ENCODE measurements at places on chromosomes 12 and 14. TPM values are rescaled to one million over a fixed set of nuclear protein-coding genes. Genes with fewer than 3 reads are reported as not detected.

TESPA1 gene
- total RNA-seq: not detected

ATXN3 gene
- 12.8 TPM for total RNA-seq

RNASE7 gene
- 2.2 TPM for total RNA-seq

PNMA1 gene
- total RNA-seq: 13.1 TPM

FOXM1 gene
- 20.9 TPM for total RNA-seq

SSPN gene
- total RNA-seq: 3.2 TPM

CLEC2A gene
- not detected for total RNA-seq

FAM186B gene
- total RNA-seq: 0.07 TPM

PLXNC1 gene
- 0.05 TPM for total RNA-seq

NKX2-8 gene
- total RNA-seq: 4.2 TPM

DIO2 gene
- not detected for total RNA-seq

ABCD2 gene
- not detected for total RNA-seq

BHLHE41 gene
- total RNA-seq: 0.35 TPM

OR4E2 gene
- not detected for total RNA-seq

ANKRD33 gene
- total RNA-seq: not detected

CLEC4E gene
- not detected for total RNA-seq

CPSF2 gene
- total RNA-seq: 30.8 TPM

LMNTD1 gene
- total RNA-seq: not detected

CPNE6 gene
- not detected for total RNA-seq

CFAP251 gene
- 37.9 TPM for total RNA-seq

ITPR2 gene
- total RNA-seq: 10.9 TPM

ACVR1B gene
- 7.2 TPM for total RNA-seq

RPAP3 gene
- total RNA-seq: 12.7 TPM

CEP128 gene
- 4.9 TPM for total RNA-seq

All from airway epithelial cell (primary cell).